ENCODE measurements at places on chromosomes 2 and 18.

DNA sequence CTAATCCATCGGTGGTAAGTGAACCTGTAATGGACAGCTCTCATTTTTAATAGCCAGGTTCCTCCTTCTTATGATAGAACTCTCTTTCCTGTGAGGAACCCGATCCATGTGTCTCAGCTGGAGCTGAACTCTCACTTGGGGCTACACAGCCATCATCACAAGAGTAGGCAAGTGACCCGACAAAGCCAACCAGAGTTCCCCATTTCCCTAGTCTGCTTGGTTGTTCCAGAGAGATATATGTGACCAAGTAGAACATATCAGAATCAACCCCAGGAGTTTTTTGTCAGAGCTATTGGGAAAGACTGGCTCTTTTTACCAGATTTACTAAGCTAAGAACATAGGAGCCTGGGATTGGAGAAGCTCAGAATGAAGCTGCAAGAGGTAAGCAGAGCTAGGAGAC lies 14.6 kb upstream of the HNRNPLL start:
- DNase-seq: no peak

GRCh38 chr2:128041561-128041960 lies 13.7 kb upstream of the SAP130 start:
- DNase-seq: no peak

- DNase-seq: no peak
Measured at GRCh38 chr18:36706134-36706881, 122.5 kb downstream of the TPGS2 start.

GRCh38 chr18:37539236-37539635 lies 26.4 kb downstream of the CELF4 start:
- DNase-seq: no peak

DNA sequence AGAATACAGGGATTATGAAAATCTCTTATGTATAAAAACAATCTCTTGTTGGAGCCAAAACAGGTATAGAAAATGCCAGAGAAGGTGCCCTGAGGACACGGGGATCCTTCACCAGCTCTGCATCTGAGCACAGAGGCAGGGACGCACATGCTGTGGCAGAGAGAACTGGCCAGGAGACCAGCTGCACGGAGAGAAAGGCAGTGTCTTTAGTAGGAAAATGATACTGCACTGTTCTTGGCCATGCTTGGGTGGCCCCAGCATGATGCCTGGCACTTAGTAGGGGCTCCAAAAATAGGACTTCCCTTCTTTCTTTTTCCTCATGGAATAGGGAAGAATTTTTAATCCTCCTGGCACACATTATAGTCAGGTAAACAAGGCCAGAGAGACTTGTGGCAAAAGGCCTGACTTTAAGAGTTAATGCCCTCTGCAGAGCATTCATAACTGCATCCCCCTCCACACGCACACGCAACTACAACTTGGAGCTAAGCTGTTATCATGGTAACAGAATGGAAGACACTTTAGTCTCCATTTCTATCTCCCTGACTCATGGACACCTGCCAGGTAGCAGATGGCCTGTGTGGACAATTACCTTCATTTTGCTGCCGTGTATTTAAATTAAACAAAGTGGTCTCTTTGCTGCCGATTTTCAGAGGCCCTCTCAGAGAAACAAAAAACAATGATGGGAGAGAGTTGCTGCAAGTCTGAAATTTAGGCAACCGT lies 59.7 kb upstream of the DNMT3A start:
- no peak for DNase-seq

DNA sequence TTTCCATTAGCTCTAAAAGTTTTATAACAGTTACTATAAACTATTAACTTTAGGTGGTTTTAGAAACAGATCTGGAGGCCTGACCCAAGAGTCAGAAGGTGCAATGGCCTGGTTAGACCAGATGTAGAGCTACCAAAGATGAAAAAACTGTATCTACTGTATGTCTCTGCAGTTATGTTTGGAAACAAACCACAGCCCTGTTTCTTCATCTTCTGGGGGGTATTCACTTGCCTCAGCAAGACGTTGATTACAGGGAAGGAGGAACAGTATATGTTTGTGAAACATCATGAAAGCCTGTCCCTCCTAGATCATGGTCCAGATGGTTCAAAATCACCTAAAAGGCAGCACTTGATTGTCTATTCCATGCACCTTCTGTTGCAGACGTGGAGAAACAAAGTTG lies 220.2 kb downstream of the SUCLG1 start:
- no peak for DNase-seq

DNA sequence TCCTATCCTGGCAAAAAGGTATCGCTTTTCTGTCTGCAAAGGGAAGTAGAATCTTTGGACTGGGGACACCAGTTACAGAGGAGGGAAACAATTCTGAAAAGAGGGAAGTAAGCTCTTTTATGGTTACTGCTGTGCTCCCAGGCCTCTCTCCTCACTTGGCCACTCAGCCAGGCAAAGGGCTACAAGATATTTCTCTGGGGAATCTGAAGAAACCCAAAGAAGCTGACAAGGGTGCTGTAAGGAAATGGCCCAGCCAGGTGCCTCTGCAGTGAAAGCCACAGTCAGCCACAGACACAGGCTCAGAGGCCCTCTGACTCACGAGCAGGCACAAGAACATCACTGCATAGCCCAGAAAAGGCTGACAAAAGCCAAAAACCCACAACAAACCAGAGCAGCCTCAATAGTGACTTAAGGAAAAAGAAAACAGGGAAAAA lies 5.8 kb downstream of the HDLBP start:
- no peak for DNase-seq

DNA sequence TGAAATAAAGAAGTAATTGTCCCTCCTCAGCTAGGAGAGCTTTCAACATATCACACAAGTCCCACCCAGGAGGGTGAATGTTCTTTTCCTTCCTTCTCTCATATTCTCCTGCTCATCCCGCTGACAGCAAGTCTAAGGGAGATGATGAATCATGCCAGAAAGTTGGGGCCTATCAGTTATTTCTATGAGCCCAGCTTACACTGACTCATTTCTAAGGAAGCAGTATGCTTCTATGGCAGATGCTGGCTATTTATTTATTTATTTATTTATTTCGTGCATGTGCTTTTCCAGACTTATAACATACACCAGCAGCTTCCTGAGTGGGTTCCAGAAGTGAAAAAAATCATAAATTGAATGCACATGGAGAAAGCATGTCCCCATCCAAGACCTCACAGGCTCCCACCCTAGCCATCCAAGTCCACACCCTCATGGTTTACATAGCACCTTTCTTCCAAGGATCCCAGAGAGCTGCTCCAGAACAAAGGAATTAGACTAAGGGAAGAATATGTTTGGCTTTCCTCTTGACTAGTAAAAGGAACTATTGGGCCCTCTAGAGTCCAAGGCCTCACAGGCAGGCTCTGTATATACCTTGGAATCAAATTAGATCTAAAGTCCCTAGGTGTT lies 1074.2 kb upstream of the ZEB2 start:
- DNase-seq: peak; percentile 89

Data from umbilical cord (tissue), 2 donors.